Type B pancreatic cell (in vitro differentiated cells): ENCODE measurements at places on chromosomes 5 and 9. TPM values are rescaled to one million over a fixed set of nuclear protein-coding genes. Genes with fewer than 3 reads are reported as not detected.

DNA sequence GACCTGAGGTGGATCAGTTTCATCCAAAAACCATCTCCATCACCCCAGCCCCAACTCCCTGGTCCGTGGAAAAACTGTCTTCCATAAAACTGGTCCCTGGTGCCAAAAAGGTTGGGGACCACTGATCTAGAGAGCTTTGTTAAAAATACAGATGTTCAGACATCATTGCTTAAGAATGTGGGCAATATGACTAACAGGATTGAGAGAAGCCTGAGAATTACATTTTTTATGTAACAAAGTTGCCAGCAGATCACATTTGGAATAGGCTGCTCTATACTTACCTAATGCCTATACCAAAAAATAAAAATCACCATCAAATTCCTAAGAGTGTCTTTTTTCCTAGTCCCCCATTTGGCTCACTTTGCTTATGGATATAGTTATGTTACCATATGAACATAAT is 143.3 kb downstream of the RAPGEF6 start:
- no peak for DNase-seq

- DNase-seq, result no peak
Observed at GRCh38 chr5:41083306-41083705, 12.2 kb upstream of the MROH2B start.

Gene ZNF462
- total RNA-seq, result 124 and 129 TPM in 2 replicates

Gene GGTA1
- not detected in 2 replicates for total RNA-seq

DNA sequence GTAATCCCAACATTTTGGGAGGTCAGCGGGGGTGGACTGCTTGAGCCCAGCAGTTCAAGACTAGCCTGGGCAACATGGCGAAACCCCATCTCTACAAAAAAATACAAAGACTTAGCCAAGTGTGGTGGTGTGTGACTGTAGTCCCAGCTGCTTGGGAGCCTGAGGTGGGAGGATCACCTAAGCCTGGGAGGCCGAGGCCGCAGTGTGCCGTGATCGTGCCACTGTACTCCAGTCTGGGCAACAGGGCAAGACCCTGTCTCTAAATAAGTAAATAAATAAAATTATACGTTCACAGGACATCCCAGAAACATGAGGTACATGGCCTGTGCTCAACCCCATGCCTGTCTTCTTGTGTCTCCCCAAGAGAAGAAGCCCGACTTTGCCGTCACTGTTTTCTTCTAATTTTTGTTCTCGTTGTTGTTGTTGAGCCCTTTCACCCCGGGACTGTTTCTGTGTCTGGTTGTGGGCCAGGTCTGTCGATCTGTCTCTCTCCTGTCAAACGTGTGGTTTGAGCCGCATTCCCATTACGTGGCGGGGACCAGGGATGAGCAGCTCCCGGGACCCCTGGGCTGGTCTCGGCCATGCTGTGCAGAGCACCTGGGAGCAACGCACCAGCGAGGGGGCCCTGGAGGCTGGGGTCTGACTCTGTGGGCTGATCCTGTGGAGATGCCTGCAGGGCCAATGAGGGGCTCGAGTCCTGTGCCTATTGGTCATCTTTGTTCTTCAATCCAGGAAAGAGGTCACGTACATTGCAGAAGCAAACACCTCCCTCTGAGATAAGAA is 32.2 kb downstream of the NACC2 start:
- no peak for DNase-seq
